Stimulated activated CD8-positive, alpha-beta memory T cell treated with anti-CD3 and anti-CD28 coated beads, Interleukin-4, amount 100 ng/mL, for 1 hour (primary cell): ENCODE measurements at places on chromosomes 5 and 9.

- no peak for DNase-seq
Observed at GRCh38 chr5:178535299-178536175, 54.7 kb downstream of the COL23A1 start.

DNA sequence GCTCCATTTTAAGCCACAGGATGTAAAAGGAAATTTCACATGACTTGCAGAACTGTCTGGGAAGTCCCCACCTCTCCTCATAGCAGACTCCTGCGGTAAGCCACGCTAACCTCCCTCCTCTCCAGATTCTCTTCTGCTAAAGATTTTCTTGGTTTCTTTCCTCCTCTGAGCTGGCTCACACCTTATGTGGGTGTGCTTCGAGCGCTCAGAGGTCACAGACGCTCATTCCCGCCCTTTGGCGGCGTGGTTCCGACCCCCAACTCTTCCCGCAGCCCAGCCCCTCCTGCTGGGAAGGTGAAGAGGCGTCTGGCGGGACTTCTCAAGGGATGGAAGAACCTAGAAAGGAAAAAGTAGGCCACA, 32.9 kb upstream of the CDK20 start:
- DNase-seq, result no peak

DNA sequence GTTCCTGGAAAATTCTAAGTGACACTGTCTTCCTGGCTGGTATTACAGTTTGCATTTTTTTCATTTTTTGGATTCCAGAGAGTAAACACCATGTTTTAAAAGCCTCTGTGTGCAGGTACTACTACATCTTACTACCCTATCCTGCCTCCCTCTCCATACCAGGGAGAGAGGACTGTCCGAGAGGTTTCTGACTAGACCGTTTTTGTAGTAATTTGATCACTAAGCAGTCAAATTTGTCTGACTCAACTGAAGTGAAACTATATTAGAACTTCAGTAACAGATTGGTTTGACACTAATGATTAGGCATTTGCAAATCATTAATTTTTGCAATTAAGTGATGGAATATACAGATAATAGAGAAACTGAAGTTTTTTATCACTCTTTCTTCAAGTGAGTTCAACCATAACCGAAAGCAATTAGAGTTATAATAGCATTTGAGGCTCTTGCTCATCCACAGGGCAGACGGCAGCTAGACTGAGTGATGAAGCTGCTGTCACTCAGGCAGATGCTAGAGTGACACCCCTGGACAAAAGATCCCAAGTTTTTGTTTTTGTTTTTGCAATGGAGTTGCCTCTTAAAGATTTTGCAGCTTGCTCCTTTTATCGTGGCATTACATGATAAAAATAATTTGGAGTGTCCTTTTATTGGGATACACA, 44.3 kb downstream of the SMARCA2 start:
- no peak for DNase-seq

DNA sequence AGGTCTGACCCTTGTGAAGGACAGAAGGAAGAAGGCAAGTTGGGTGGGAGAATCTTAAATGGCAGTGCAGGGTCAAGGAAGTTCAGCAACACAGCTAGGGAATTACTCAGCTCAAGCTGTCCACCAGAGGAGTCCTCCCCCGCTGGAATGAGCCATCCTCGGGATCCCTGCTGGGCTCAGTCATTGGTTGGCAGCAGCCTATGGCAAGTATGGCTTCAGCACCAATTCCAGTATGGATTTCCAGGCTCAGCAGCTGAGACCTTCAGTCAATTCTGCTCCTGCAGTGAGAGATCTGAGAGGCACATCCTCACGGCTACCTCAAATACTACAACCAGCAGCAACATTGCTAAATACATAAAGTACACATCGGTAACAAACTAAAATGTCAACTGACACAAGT, 280.6 kb upstream of the PIK3R1 start:
- no peak for DNase-seq

GRCh38 chr9:114081441-114082016, 3.4 kb upstream of the AMBP start:
- no peak for DNase-seq

GRCh38 chr5:42108468-42108867, 183.4 kb downstream of the FBXO4 start:
- DNase-seq, result no peak

GRCh38 chr5:50445296-50445949, 4.3 kb upstream of the EMB start:
- DNase-seq, result no peak

- DNase-seq, result no peak
Observed at GRCh38 chr5:80251636-80252035, 4.2 kb downstream of the SERINC5 start.

DNA sequence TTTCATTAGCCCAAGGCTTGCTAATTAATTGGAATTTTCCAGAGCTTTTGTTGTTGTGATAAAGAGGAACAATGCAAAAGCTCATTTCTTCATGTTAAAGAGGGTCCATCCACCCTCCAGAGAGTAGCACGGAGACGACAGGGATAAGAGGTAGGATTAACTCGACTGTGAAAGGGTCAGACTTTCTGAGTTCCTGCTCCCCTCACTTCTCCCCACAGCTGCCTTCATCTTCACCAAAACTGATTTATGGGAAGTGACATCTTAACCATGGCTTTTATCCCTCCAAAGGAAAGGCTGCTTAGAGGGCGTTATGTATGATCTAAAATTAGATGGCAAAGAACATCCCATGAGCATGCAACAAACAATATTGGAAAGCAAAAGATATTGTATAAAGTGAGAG, 135.5 kb downstream of the GLIS3 start:
- no peak for DNase-seq

- no peak for DNase-seq
Observed at GRCh38 chr9:99634186-99634585, 187.5 kb upstream of the NR4A3 start.

- no peak for DNase-seq
Observed at GRCh38 chr5:120614531-120615180, 150.6 kb downstream of the PRR16 start.

- no peak for DNase-seq
Observed at GRCh38 chr5:66742896-66743247, 146.7 kb downstream of the MAST4 start.

DNA sequence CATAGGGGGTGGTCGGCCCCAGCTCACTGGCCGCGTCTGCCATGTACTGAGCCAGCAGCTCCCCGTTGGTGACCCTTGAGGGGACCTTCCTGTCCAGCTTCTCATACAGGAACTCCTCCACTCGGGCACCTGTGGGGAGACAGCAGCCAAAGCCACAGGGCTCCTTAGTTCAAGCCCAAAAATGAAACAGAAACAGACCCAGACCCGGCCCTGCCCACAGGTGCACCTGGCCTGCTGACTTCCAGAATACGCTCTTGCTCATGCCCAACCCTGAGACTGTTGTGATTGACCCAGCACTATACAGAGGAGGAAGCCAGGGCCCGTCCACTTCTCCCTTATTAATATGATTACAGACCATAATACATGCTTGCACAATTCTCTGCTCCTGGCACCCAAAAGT, 7.0 kb downstream of the SH3GLB2 start:
- DNase-seq, result no peak

DNA sequence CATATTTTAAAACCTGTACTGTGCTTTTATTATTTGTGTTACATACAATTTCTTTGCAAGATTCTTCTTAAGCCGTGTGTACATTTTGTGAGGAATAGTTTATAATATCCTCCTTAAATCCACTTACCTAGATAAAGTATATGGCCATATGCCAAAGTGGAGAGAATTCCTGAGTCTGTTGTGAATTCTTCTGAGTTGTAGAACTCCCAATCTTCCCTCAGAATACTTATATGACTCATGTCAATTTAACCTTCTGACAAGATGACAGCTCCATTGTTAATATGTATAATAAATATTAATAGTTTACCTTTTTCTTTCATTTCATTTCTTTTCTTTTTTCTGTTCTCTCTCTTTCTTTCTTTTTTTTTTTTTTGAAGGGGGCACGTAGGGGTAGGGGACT, 6.0 kb upstream of the RICTOR start:
- DNase-seq, result no peak

- DNase-seq, result no peak
Observed at GRCh38 chr5:142674531-142675469, 11.1 kb downstream of the FGF1 start.

- DNase-seq, result no peak
Observed at GRCh38 chr9:134555094-134555650, 86.4 kb upstream of the COL5A1 start.

DNA sequence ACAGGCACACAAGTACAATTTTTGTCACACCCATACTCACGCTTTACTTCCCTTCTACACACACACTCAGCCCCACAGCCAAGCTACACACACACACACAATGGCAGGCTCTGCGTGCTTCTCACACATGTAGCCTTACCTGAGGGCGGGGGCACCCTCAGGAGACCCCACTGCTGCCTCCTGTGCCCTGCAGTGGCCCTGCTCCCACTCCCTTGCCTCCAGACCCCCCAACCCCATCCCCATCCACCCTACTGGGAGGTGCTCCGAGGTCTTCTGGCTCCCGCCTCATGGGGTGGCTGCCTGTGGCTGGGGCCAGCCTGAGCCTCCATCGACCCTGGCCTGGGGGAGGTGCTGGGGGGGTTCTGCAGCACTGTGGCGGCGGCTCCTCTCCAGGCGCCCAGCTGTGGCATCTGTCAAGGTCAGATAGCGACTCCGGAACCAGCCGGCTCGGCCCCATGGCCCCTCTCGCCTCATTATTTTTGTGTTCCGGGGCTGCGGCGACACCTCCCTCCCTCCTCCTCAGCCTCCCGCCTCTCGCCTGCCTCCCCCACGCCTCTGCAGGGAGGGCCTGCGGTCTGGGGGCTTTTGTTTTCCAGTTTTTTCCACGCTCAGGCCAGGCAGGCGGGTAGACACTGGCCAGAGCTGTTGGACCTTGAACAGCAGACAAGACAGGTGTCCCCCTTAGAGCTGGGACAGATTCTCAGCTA, 21.7 kb downstream of the CXXC5 start:
- no peak for DNase-seq

GRCh38 chr5:62702126-62702525, 123.5 kb downstream of the LRRC70 start:
- no peak for DNase-seq

GRCh38 chr5:151492729-151493128, 45.3 kb downstream of the SLC36A1 start:
- no peak for DNase-seq

- DNase-seq, result no peak
Observed at GRCh38 chr9:95816716-95817115, 58.8 kb upstream of the ERCC6L2 start.

- DNase-seq, result no peak
Observed at GRCh38 chr9:100428871-100429654, 2.1 kb downstream of the MSANTD3 start.

GRCh38 chr9:37293664-37294524, 128.6 kb upstream of the GRHPR start:
- DNase-seq, result no peak

- no peak for DNase-seq
Observed at GRCh38 chr5:137199966-137200365, 299.2 kb downstream of the SPOCK1 start.

DNA sequence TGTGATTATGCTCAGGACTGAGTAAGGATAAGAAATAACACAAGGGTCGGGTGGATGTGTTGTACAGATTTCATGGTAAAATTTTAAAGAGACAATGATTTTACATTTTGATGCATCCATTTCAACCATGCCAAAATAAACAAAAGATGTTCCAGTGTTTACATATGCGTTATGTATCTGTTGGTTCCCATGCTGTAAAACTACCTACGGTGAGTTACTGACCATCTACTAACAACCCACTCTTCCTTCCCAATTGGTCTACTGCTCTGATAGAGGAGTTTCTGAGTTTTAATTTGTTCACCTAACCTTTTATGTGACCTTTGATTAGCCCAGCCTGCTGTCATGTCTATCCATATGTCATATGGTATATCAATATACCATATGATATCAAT, 1697.1 kb downstream of the MAT2B start:
- DNase-seq, result no peak

DNA sequence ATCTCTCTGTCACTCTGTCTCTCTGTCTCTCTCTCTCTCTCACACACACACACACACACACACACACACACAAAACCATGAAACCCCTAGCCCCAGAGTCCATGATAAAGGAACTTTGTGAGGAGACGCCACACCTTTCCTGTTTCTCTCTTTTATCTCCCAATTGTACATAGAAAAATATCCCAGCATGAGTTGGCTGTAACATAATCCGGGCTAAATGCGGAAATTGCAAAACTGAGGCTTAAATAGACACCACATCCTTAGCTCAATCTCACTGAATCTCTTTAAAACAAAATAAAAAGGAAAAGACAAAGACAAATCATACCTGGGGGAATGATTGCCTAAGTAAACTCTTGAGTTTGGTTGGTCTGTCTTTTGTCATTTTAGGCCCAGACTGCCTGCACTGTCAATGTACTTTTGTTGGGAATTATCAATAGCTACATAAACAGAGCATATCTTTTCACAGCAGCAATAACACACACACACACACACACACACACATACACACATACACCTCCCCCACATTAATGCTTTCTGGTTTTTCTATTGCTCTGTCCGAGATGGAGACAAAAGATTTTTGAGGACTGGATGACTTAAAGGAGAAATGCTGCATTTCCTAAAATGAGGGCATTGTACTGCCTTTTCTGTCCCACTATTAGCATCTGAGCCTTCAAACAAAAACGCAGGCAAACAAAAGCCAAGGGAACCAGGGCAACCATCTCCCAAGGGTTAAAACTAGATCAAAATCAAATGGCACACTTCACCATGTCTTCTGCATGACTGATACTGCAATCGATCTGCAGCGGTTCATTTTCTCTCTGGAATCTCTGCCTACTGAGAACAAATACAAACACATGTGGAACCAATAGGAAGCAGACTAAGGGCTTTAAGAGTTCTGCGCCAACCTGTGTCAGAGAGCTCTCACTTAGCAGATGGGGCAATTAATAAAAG, 321.5 kb downstream of the NFIB start:
- DNase-seq, result no peak

- no peak for DNase-seq
Observed at GRCh38 chr5:68515514-68515913, 300.0 kb downstream of the PIK3R1 start.

GRCh38 chr9:132006677-132007370, 72.8 kb downstream of the MED27 start:
- no peak for DNase-seq

DNA sequence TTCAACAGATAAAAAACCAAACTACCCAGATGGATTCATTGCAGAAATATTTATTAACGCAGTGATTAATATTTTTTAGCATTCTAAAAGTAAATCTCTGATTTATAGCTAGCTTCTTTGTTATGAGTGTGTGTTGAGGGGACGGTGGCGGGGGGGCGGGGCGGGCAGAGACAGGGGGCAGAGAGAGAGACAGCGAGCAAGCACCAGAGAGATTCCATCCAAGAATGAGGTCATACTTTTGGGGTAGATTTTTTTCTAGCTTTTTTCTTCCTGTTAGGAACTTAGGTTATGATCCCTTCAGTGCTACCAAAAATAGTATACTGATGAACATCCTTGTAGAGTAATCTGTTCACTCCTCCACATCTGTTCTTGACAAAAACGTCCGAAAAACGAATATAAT, 500 bp upstream of the ZNF883 start:
- DNase-seq, result no peak

GRCh38 chr9:76255781-76256455, 138.3 kb downstream of the RFK start:
- DNase-seq, result no peak
